ENCODE measurements at places on chromosomes 6 and 20. TPM values are rescaled to one million over a fixed set of nuclear protein-coding genes. Genes with fewer than 3 reads are reported as not detected.

Gene AIF1
- 54.0 TPM for total RNA-seq

Gene CASS4
- total RNA-seq, result 10.2 TPM

Gene HDGFL1
- not detected for total RNA-seq

Gene PPIL6
- 0.29 TPM for total RNA-seq
